ENCODE measurements at places on chromosomes 12 and 14.
A peak's percentile ranks its signal among the peaks of the same experiment; 100 is the strongest.

GRCh38 chr14:52961060-52961639 lies 10.3 kb upstream of the FERMT2 start:
- peak; percentile 84 for DNase-seq

DNA sequence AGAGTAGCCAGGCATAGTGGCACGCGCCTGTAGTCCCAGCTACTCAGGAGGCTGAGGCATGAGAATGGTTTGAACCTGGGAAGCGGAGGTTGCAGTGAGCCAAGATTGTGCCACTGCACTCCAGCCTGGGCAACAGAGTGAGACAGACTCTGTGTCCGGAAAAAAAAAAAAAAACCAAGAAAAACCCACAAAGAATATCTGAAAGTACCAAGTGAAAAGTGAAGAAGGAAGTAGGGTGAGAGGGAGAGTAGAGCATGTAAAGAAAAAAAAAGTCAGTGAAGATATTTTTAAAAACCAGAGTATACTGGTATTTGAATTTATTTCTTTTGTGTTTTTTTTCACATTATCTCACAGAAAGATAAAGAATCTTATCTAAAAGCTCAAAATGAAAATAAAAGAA lies 43.3 kb upstream of the ISM2 start:
- no peak for DNase-seq

DNA sequence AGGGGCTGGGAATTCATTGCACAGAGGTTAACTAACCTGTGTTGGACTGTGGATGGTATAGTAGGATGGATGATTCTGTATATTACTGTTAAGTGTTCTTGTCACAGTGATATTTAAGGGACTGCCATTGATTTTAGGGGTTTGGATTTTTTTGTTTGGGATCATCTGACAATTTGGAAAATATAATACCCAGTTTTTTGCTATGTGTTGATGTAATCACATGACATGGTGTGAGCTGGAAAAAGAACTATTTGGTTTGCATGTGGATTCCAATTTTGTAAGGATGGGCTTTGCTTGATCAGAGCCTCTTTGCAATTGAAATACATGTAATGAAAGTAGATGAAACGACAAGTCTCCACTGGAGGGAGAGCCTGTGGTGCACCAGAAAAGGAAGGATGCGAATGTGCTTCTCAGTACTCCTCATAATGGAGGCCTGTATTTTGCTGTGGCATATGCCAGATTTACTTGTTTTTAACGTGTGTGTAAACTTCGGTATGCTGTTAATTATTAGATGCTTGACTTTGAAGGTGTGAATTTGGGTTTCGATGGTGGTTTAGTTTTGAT lies 2.7 kb downstream of the DYRK2 start:
- DNase-seq = peak; percentile 60

DNA sequence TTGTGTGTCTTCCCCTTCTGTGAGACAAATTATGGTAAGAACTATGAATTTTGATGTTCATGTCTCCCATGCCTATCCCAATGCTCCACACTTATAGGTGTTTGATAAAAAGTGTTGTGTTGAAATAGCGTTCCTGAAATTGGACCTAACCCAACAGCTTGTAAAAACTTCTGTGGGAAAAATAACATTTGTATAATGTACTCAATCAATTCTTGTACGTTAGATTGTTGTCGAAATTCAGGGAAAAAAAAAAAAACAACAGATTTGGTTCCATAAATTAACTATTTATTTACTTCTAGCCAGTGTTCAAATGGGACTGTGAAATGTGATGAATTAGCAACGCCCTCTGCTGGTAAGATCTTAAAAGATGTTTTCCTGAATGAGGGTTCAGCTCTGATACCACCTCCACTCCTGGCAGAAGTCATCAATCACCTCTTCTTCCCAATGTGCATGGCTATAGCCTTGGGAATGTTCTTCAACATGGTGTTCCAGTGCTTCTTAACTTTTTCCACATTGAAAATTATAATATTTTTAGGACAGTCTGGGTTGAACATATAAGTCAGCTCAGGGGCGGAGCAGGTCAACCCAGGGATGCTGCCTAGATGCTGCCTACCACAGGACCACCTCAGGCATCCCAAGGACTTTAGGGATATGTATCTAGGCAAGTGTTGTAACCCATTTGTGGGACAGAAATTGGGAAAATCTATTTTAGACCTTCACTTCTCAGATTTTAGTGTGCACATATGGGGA lies 170.6 kb downstream of the OTOGL start:
- DNase-seq = peak; percentile 72

- DNase-seq = no peak
These were observed 49.1 kb upstream of the CAND1 start for GRCh38 chr12:67220065-67220464.

- DNase-seq = no peak
These were observed 38.8 kb upstream of the LRRC10 start for GRCh38 chr12:69649529-69649928.

- no peak for DNase-seq
These were observed 27.0 kb downstream of the SINHCAF start for GRCh38 chr12:31298922-31299321.

DNA sequence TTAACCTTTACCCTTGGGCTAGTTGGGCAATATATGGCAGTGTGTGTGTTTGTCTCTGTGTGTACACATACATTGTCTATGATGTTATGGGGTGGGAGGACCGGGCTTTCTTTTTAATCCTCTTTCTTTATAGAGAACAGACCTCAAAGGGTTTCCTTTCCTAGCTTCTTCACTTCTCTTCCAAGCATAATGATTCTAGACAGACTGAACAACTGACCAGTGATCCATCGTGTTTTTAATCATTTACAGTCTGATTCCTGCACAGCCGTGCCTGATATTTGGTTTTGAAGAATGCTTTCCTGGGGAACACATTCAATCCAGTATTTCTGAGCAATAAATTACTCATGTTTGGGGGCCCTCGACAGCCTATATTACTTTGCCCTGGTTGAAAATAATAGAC lies 481.1 kb upstream of the DCN start:
- DNase-seq = no peak

DNA sequence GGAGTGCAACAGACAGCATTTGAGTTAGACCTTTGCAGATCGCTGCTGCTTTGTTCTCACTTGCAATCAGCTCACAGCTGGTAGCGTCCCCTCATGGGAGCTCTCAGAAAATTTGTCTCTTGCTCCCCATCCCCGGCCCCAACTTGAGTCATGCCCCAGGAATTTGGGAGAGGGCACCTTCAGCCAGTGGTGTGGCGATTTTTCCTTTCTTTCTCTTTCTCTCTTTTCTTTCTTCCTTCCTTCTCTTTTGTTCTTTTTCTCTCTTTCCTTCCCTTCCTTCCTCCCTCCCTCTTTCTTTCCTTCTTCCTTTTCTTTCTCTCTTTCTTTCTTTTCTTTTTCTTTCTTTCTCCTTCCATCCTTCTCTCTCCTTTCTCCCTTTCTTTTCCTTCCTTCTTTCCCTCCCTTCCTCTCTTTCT lies 34.2 kb upstream of the MAP1LC3B2 start:
- DNase-seq = no peak

DNA sequence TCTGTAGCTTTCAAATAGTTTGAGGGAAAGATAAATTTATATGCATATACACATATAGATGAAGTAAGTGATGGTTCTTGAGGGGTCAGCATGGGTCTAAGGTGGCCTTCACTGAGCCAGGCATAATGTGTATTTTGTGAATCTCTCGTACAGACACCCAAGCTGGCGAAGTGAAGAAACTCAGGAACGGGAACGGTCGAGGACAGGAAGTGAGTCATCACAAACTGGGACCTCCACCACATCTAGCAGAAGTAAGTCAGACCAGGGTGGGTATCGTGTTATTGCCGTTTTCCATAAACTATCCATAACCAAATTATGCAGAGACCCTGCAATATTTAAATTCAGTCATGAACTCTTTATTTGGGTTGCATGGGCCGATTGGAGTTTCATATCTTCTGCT lies 15.4 kb upstream of the TNS2 start:
- no peak for DNase-seq

GRCh38 chr14:51789596-51789995 lies 70.8 kb upstream of the GNG2 start:
- DNase-seq = no peak

DNA sequence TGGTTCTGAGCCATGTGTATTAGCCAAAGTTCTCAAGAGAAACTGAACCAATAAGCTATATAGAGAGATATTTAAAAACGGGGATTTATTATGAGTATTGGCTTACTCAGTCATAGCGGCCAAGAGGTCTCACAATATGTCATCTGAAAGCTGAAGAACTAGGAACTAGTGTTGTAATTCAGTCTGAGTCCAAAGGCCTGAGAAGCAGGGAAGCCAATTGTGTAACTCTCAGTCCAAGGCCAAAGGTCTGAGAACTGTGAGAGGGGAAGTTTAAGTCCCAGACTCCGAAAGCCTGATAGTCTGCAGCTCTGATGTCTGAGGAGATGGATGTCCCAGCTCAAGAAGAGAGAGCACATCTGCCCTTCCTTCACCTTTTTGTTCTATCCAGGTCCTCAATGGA lies 344.8 kb upstream of the USP15 start:
- DNase-seq = no peak

DNA sequence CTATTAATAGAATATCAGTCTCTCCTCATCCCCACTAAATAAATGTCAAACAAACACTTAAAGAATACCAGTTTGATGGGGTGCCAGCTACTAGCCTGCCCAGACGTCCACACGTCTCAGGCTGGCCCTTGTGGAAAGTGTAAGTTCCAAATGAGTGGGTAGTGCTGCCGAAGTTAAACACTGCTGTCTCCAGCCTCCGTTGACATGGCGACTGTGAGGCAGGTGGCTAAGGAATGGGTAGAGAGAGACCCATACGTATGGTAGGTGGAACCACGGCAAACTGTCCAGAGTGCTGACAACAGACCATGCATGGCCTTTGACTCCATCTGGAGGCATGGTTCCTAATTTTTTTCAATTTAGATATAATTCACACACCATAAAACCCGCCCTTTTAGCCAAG lies 37.9 kb downstream of the PITPNM2 start:
- DNase-seq = no peak

GRCh38 chr14:58659846-58660245 lies 22.1 kb downstream of the DACT1 start:
- DNase-seq = no peak

DNA sequence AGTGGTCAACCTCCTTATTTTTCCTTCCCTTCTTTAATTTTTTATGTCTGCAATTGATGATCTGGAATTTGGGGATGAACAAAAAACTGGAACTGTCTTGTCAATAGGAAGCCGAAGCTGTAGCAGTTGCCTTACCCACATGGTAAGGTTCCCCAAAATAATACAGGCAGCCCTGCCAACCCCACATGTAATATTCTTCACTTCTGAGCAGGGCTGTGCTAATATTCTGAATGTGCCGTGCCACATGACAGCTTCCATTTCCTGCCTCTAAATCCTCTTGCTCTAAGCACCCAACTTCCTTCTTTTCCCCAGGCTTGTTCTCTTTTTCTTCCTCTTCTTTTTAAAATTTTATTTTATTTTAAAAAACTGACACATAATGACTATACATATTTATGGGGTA lies 39.6 kb downstream of the GPATCH2L start:
- no peak for DNase-seq

- DNase-seq = no peak
These were observed 14.0 kb downstream of the RNASE2 start for GRCh38 chr14:20969336-20969735.

- no peak for DNase-seq
These were observed 1.6 kb downstream of the PYM1 start for GRCh38 chr12:55925870-55926737.

DNA sequence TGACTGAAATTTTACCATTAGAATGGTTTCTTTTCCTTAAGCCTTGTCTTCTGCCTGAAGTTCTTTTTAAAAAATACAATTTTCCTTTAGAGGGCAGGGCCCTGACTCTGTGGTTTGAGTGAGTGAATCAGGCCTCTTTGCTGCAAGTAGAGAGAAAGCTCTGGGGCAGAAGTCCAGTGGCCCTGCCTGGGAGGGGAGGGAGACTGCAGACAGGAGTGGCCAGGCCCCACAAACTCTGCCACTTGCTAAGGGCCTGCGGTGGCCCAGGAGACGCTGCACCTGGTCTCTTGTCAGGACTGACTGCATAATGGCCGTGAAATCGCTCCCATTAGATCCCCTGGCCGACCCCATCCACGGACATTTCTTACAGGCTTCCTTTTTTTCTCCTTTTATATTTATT lies 25.5 kb downstream of the TSPAN11 start:
- DNase-seq = no peak

DNA sequence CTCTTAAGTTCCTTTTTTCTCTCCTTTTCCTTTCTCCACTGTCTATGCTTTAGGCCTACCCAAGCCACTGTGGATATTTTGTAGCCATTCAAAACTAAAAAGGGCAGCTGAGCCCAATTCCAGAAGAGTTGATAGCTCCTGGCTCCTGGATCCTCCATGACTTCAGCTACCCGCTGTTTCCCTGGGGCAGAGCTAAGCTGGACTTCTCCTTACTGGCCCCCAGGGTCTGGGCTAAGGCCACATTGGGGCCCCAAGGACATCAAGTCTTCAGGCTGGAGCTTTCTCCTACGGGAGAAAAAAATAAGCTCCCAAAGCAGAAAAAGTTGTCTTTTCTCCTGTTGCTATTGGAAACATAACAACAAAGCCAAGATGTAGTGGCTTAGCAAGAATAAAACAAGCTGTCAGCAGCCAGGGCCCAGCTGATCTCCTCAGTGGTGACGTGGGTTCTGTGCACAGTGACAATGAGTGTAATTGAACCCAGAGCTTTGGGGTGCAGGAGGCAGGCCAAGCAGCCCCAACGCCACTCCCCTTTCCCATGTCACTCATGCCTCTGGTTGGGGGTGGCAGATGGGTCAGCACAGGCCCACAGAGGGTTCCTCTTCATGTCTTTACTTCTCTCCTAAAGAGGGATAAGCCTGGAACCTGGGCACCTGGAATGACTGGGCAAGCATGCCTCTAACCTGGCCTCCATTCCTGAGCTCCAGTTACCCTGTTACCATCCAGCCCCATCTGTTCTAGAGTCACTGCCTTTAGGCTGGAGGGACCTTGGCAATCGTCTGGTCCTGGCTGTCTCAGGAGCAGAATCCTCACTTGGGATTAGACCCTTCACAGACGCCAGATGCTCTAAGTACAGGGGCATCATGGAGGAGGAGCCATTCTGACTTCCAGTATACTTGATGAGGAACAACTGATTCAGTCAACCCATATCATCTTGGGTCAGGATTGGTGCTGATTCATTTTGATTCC lies 171.2 kb downstream of the ZFP36L1 start:
- peak; percentile 80 for DNase-seq

DNA sequence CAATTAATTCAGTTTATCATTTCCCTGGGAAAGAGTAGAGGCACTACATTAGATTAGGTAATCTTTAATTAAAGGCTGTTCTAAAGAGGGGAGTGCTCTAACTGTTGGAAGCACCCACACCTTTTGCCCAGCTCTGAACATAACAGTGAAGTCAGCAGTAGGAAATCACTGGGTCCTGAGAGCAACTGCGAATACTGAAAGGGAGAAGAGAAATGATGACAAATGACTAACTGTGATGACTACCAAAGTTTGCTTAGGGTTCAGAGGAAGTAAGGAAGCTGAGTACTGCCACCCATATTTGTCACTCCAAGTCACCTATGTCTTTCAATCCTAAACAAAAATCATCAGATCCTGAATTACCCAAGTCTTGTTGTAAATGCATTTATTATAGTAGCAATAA lies 140.6 kb downstream of the EPS8 start:
- no peak for DNase-seq

GRCh38 chr12:66111605-66112004 lies 18.9 kb downstream of the LLPH start:
- peak; percentile 40 for DNase-seq
